Thoracic aorta endothelial cell (primary cell): ENCODE measurements at places on chromosomes 1 and 21. TPM values are rescaled to one million over a fixed set of nuclear protein-coding genes. Genes with fewer than 3 reads are reported as not detected.

GCSAML gene
- not detected in 2 replicates for total RNA-seq

TAS1R1 gene
- 0.07 TPM in 1 of 2 replicates, not detected in the other for total RNA-seq

CRYBG2 gene
- not detected in 2 replicates for total RNA-seq

RNU1-4 gene
- under 0.01 TPM in 2 replicates for total RNA-seq

WNT4 gene
- 0.27 and 0.29 TPM in 2 replicates for total RNA-seq

RFX5 gene
- total RNA-seq, result 51.7 and 62.8 TPM in 2 replicates

KHDRBS1 gene
- total RNA-seq, result 117 and 141 TPM in 2 replicates

MIXL1 gene
- total RNA-seq, result 0.13 and 0.14 TPM in 2 replicates

SMCP gene
- total RNA-seq, result not detected in 2 replicates

ARHGEF10L gene
- total RNA-seq, result 2.5 and 7.0 TPM in 2 replicates

ELAVL4 gene
- not detected in 2 replicates for total RNA-seq

MAP10 gene
- 1.9 and 2.8 TPM in 2 replicates for total RNA-seq

CHIA gene
- not detected in 2 replicates for total RNA-seq

MTARC2 gene
- total RNA-seq, result 8.1 and 14.1 TPM in 2 replicates

FLG2 gene
- not detected in 2 replicates for total RNA-seq

GPR157 gene
- 3.1 and 4.5 TPM in 2 replicates for total RNA-seq
